Inflammatory macrophage treated with lipopolysaccharide for 1 hour (primary cell): ENCODE measurements at places on chromosomes 7 and 10.

- DNase-seq, result no peak
Observed at GRCh38 chr7:150842716-150843115, 9.6 kb upstream of the AOC1 start.

DNA sequence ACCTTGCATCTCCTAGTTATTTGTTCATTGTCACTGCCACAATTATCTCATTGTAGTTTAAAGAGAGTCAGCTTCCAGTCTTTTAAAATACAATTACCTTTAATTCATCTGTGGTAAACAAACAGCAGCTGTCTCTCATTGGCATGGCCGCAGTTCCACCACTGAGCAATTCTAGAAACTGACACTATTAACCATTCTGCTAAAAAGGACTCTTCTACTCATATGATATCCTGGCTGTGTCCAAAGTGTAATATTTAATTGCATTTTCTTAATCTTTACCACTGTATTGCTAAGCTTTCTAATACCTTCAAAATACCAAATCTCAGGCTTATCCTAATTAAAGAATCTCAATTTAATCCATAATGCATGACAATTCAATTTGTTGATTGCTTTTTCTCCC, 639.0 kb downstream of the AUTS2 start:
- DNase-seq, result no peak

DNA sequence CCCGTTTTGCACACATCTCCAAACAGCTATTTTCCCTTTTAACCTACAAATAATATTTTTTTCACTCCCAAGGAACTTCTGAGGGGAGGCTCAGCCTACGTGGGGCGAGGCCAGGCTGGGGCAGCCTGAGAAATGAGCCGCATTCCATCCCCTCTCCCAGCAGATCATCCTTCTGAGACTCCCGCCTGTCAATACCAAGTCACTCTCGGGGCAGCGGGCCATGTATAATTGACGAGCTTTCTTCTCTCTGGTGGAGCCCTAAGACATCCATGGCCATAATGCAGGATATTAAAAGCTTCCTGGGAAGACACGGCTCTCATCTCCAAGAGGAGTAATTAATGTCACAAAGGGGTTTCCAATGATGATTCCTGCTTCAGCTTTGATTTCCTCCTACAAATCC, 37.8 kb upstream of the CHST15 start:
- DNase-seq, result no peak

DNA sequence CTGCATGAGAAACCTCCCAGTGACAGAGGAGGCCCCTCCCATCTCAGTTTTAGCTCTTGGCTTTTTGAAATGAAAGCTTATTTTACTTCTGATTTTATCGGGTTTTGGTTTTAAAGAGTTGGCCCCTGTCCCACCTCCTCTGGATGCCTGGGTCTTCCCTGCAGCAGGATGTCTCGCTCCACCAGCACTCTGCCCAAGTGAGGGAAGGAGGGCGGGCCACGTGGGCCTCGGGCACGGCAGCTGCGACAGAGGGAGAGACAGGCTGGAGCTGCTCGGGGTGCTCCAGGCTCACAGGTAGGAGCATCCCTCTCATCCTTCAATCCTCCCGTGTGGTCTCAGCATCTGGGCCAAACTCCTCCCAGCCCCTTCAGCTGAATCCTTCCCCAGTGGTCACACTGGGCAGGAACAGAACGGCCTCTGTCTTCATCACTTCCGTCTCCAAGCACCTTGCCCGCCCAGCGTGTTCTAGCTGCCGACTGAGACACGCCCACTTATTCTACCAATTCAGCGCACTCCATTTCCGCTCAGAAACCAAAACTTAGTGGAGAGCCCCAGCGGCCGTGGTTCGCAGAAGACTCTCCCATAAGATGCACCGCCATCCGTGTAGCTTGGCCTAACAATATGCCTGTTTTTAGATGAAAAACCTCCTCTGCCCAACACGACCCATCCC, 222.9 kb downstream of the GLRX3 start:
- no peak for DNase-seq

DNA sequence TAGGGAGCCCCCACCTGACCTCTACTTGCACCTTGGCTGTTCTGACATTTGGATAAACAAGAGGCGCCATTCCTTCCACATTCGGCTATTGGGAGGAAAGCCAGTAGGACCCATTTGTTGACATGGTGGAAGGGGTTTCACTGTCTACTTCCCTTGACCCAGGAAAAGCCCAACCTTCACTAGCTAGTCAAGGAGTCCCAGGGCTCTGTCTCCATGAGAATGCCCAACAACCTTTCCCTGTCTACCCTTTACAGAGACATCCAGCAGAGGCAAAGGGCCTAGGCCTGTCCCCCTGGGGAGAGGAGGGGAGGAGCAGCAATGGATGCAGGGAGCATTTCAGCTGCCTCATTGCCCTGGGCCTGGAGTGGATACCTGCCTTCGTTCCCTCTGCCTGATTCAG, 136.1 kb downstream of the NEURL1 start:
- no peak for DNase-seq

- peak; percentile 92 for DNase-seq
Observed at GRCh38 chr10:22630234-22631174, 83.9 kb downstream of the PIP4K2A start.

DNA sequence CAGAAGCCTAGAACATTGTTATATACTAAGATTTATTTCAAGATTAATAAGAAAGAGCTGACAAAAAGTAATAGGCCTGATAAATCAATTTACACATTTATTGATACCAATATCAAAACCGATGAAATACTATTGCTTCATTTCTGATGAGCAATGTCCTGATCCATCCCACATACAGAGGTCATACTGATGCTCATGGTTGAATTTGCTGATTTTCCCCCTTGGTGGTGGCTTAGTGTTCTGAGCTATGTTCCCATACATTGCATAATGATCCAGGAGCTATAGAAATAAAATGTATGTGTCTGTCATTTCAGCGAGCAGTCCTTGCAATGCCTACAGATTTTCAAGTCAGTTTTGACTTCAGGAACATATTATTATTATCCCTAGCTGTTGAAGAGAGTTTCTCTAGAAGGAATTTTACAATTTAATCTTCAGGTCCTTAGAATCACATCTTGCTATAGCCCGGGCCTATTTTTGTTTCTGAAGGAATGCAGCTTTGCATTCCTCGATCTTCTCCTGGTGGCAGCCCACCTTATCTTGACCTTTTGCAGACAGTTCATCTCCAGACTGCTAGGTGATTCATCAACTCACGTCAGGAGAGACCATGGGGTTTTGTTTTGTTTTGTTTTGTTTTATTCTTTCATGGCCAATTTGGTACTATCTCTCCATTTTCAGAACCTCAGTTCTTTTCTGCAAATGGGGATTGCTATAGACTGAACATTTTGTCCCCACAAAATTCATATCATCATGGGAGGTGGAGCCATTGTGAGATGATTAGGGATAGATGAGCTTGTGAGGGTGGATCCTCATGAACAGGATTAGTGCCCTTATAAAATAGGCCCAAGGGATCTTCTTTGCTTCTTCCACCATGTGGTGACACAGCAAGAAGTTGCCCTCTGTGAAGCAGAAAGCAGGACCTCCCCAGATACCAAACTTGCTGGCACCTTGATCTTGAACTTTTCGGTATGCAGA, 465.6 kb upstream of the IGFBP3 start:
- DNase-seq, result no peak

GRCh38 chr10:109474261-109474660, 449.1 kb downstream of the XPNPEP1 start:
- DNase-seq, result no peak

DNA sequence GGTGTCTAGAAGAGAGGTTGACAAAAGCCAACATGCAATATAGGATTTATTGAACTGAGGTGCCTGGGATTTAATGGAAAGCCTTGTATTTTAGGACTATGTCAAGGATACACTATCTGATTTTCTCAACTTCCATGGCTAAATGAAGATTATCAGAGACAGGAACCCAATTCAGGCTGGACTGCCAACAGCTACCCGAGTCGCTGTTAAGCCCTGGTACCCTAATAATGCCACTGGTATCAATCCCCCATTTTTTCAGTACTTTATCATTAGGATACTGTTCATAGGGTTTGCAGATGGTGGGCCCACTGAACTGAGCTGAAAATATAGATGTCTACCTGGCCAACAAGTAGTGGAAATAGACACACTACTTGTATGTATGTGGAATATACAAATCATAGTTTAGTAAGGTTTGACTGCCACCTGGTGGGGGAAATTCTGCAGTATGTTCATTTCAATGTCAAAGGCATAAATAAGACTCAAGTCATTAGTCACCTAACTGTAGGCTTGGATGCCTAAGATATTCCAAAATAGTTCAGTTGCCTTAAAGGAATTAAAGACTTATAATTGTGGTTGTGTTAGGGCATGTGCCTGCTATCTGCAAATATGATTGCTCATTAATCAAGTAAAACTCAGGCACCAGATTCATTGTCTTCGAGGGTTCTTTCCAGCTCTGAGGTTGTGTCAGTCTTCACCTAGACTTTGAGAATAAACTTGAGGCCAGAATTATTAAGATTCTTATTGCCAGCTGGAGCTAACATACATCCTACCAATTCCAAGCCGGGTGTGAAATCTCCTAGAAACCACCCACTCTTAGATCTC, 34.1 kb upstream of the NOBOX start:
- DNase-seq, result peak; percentile 27

- no peak for DNase-seq
Observed at GRCh38 chr10:33287112-33287511, 47.4 kb downstream of the NRP1 start.

DNA sequence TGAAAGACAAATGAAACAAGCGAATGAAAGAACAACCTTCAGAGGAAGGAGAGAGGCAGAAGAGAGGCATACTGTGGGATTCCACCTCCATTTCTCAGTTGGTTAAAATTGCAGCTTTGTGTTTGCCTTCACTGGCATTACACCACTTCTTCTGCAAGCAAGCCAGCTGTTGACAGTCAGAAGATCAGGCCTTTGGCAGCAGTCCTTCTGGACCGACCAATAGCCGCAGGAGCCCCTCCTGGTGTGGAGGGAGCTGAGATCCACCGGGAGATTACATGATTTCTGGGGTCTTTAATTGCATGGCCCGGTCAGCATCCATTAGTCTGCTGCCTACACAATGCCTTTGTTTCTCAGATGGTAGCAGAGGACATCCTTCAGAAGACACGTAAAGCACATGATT, 206.7 kb downstream of the ADAM12 start:
- no peak for DNase-seq

DNA sequence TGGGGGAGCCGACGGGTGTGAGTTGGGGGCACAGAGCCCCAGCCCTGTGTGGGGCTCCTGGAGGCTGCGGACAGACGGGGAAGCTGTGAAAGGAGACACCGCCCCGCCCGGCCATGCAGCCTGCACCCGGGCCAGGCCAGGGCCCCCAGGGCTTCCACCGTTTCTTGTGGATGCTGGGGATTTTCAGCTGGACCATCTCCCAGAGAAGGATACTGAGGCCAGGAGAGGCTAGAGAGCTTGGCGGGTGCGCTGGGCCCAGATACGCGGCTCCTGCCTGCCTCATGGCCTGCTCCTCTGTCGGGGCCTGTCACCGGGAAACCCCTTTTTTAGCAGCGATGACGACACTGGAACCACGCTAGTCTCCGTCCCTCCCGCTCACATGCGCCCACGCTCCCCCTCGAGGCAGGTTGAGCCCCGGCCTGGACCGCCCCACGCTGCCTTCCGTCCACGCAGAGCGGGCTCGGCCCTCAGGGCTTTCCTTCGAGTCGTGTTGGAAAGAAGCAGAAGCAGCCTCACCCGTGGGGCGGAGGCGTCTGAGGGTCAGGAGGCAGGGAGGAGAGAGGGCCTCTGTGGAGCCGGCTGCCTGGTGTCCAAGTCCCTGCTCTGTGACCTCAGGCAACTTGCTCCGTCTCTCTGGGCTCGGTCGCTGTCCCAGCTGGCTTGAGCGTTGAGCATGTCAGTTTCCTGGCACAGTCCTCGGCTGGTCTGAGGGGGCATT, 11.7 kb downstream of the TMEM184A start:
- peak; percentile 52 for DNase-seq

- DNase-seq, result no peak
Observed at GRCh38 chr7:54426406-54426805, 115.8 kb upstream of the VSTM2A start.

DNA sequence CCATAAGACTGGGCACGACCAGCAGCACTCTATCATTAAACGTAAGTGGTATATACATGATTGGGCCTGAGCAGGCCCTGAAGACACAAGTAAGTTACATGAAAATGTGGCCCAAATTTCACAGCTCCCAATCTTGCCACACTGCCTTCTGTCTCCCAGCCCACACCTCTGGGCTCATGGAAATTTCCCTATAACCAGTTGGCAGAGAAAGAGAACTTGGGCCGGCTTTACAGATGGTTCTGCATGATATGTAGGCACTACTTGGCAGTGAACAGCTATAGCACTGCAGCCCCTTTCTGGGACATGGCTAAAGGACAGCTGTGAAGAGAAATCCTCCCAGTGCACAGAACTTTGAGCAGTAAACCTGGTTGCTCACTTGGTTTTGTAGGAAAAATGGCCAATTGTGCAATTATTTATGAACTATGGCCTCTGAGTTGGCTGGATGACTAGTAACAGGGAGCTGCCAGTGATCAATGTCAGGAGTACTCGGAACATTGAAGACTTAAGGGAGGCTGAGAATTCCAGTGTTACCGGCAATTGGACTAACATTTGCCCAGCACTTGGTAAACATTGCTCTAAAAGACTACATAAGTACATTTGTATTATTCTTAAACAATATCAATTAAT, 1006.6 kb upstream of the LRRN3 start:
- DNase-seq, result no peak

DNA sequence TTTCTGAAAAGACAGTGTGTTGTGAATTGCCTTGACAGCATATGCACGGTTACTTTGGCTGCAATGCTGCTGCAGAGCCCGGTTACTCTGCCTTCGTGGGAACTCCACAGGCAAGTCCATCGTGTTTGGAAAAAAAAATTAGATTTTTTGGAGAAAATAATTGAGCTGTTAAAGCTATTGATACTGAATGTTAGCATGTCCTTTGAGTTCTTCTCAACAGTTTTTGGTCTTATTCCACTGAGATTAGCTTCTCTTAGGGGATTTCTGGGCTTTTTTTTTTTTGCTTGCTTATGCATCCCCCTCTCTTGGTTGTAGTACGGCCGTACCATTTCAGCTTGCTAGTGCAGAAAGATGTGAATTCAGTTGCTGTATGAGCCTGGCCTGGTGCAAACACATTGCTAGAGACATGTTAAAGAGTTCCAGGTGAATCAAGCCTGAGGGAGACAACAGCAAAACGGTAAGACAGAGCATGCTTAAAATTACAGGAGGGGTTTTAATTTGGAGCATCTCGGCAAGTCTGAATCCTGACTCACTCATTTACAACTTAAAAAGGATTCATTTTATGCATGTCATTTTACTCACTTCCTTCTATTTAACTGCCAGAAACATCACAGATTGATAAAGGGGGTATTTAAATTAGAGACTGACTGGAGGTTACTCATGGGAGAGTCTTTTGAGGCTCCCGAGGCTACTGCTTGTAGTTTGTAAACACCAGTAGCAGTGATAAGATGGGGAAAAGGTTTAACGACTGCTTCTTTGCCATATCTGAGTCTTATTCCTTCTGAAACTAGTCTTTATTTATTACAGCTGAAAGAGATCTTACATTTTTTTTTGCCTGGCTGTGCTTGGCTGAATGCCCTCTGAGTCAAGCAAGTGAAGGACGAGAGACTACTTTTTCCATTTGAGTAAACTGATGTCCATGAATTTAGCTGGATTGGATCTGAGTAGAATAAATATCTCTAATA, 113.7 kb downstream of the CDK14 start:
- no peak for DNase-seq
